ENCODE measurements at places on chromosomes 2 and 18. TPM values are rescaled to one million over a fixed set of nuclear protein-coding genes. Genes with fewer than 3 reads are reported as not detected.

- no peak for DNase-seq
Measured at GRCh38 chr2:25347846-25348245, 6.1 kb upstream of the DNMT3A start.

- DNase-seq, result no peak
Measured at GRCh38 chr2:184581391-184581790, 16.9 kb upstream of the ZNF804A start.

DNA sequence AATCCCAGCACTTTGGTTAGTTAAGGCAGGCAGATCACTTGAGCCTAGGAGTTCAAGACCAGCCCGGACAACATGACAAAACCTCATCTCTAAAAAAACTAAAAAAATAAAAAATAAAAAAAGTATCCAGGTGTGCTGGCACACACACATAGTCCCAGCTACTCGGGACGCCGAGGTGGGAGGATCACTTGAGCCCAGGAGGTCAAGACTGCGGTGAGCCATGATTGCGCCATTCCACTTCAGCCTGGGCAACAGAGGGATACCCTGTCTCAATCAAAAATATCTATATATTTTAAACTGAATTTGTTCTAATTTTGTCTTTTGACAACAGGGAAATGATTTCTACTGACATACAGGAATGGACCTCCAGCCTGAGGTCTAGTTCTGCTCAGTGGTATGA lies 73.3 kb upstream of the MBOAT2 start:
- no peak for DNase-seq

DNA sequence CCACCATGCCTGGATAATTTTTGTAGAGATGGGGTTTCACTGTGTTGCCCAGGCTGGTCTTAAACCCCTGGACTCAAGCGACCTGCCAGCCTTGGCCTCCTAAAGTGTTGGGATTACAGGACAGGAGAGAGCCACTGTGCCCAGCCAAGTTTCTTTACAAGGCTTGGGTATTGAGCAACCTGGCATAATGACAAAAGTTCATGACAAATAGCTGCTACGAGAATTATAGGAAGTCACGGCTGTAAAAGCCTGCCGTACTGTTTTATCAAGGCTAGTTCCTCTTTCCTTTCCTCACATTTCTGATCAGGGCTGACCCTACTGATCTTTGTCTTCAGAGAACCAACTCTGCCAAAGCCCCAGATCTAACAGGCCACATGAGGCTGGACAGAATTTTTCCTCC lies 490.4 kb upstream of the SPRED2 start:
- no peak for DNase-seq

DNA sequence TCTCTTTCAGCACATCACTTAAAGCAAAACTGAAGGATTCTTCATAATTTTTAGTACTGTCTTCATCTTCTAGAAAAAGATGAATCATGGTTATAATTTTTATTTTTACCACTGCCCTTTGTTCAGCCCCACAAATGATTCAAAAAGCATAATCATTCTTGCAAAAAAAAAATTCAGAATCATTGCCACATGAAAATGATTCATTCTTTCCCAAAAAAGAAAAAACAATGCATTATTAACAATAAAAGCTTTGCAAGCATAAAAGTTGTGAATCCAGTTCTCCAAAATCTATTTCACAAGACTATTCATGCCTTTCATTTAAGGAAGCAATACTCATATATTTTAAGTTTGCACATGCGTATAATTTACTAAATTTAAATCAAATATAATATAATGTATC lies 204.8 kb downstream of the RBM43 start:
- DNase-seq, result no peak

DNA sequence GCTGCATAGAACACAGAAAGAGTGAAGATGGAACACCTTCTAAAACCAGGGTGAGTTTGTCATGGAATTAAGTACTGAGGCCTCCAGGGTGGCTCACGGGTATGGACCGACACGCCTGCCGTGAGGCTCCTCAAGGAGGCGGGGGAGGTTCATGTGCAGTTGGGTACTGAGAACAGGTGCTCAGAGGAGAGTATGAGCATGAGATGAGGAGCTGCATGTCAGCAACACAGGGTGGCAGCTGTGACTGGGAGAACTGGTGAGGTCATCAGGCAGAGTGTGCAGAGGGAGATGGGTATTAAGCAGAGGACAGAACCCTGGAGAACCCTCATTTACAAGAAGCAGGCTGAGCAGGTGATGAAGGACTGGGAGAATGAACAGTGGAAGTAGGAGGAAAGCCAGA lies 63.2 kb upstream of the KLHL29 start:
- no peak for DNase-seq

DNA sequence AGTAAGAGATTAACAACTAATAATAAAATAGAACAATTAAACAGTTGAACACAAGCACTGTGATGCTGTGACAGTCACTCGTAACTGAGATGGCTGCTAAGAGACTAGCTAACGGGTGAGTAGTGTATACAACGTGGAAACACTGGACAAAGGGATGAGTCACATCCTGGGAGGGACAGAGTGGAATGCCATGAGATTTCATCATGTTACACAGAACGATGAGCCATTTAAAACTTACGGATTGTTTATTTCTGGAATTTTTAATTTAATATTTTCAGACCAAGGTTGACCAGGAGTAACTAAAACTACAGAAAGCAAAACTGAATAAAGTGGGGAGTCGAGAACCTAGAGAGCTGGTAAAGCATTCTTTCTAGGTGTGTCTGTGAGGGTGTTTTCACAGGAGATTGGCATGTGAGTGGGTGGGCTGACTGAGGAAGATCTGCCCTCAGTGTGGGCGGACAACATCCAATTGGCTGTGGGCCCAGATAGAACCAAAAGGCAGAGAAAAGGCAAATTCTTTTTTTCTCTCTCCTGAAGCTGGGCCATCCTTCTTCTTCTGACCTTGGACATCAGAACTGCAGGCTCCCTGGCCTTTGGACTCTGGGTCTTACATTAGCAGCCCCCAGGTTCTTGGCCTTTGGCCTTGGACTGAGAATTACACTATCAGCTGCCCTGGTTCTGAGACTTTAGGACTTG lies 14.6 kb downstream of the TMSB10 start:
- DNase-seq, result no peak

- no peak for DNase-seq
Measured at GRCh38 chr2:197707316-197708213, 2.4 kb downstream of the MARS2 start.

DNA sequence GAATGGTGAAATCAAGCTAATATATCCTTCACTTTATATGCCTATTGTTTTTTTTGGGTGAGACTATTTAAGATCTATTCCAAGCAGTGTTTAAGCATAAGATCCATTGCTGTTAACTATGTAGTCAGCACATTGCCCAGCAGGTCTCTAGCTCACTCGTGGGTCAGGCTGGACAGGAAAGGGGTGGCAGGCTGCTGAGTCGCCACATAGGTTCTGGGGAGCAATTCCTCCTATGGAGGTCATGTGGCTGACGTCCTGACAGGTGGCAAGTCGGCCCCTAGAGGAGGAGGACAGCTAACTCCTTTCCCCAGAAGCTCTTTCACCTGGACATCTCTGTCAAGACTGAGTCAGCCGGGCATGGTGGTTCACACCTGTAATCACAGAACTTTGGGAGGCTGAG lies 13.9 kb upstream of the RAB31 start:
- DNase-seq, result no peak

GRCh38 chr2:120871016-120871635 lies 135.5 kb downstream of the GLI2 start:
- DNase-seq, result peak; percentile 67

DNA sequence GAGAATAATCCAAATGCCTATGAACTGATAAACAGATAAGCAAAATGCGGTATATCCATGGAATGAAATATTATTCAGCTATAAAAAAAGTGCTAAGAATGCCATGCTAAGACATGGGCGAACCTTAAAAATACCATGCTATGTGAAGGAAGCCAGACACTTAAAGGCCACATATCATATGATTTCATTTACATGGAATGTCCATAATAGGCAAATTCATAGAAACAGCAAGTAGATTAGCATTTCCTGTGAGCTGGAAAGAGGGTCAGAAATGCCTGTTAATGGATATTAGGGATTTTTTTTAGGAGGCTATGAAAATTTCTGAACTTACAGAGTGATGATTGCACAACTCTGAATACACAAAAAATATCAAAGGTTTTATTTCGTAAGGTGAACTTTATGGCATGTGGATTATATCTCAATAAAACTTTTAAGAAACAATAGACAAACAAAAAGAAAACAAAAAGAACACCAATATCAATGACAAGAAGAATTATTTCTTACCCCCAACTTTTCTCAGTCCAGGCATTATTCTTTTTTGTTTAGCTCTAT lies 1207.7 kb downstream of the SUCLG1 start:
- DNase-seq, result no peak

DNA sequence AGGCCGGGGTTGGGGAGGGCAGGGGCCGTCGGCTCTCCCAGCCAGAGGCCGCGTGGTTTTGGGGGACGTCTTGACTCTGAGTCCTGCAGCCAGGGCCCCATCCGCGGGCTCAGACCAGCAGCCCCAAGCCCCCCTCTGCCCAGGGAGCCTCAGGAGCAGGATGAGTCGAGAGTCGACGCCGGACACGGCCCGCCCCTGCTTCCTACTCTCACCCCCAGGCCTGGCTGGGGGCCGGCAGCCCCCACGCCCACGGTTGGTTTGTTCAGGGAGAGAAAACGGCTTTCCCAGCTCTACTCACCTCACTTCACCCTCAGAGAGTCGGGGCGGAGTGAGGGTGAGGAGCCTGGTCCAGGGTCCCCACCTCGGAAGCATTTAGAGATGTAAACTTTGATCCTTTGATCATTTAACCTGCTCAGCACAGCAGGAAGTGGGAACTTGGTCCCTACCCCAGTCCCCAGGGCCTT lies 6.9 kb downstream of the SNORC start:
- DNase-seq, result no peak

DNA sequence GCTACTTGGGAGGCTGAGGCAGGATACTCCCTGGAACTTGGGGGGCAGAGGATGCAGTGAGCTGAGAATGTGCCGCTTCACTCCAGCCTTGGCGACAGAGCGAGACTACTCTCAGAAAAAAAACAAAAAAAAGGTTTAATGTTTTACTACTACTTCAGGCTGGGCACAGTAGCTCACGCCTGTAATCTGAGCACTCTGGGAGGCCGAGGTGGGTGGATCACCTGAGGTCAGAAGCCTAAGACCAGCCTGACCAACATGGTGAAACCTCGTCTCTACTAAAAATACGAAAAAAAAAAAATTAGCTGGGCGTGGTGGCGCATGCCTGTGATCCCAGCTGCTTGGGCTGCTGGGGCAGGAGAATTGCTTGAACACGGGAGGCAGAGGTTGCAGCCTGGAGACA lies 75.7 kb upstream of the ATIC start:
- DNase-seq, result no peak

DNA sequence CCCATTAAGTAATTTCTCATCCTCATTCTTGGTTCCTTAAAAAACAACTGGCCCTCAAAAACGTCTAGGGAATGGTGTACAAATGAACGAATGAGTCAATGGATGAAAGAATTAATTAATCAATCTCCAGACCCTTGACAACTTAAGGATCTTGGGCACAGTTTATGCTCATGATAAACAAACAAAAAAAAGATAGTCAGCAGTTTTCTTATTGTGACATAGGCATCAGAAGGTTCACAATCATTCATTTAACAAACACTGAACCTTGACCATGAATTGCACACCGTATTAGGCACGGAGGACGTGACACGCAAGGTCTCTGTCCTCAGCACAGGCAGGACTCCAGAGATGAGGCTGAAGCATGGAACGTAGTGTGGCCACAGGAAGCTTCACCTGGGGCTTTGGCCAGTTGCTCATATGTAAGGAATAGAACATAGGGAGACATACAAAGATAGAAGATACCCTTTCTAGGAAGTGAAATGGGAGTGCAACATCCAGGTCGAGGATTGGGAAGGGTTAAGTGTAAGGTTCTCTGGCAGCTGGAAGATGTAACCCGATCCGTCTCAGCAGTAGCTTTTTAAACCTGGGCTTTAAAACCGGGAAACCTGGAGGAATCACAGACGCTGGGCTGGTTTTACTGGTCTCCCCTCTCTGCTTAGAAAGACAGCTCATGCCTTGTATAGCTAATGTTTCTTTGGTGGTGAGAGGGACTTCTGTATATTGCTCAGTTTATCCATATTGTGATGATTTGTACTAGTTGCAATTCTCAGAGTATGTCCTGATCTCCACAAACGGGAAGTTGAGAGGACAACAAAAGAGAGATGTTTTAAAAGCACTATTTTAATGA lies 8.9 kb upstream of the LTBP1 start:
- no peak for DNase-seq

The DSEL gene
- total RNA-seq, result 49.8 TPM

The UGT1A5 gene
- not detected for total RNA-seq

The MRPS9 gene
- 16.8 TPM for total RNA-seq

The MREG gene
- 1.8 TPM for total RNA-seq

The LYG1 gene
- 0.99 TPM for total RNA-seq

The RPRM gene
- not detected for total RNA-seq

The COLEC12 gene
- 17.8 TPM for total RNA-seq

The C1QL2 gene
- not detected for total RNA-seq

The IL1RL2 gene
- total RNA-seq, result 0.46 TPM

The CD8A gene
- not detected for total RNA-seq

Measured in chondrocyte (in vitro differentiated cells).